SHP77 treated with DMSO at 0.1 percent for 48 hours (cell line): ENCODE measurements at places on chromosomes 11 and 22.

- DNase-seq: no peak
Measured at GRCh38 chr11:115924744-115925567, 420.7 kb upstream of the CADM1 start.

- DNase-seq: no peak
Measured at GRCh38 chr11:134339756-134340155, 8.0 kb downstream of the GLB1L2 start.

DNA sequence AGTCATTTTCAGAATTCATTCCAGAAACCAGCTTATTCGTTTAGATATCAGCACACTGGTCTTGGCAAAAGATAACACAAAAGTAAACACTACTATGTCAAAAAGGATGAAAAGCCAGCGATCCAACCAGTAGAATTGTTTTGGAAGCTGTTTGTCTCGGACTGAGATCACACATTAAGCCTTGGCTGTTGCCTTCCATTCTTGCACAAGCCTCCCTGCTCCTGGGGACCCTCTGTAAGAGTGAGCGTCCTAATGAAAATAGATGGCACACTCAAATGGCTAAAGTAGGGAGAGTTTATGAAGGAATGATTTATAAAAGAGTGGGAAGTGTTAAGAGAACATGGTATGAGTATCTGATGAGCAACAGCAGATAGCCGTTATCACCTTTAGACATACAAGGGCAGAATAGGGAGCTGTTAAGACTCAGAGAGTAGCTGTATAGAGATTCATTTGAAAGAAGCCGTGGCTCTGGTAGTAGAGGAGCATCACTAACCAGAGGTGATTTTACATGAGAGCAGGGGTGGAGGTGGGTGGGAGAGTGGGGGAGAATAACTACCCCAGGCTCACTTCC is 25.2 kb downstream of the PDE3B start:
- DNase-seq: no peak

- no peak for DNase-seq
Measured at GRCh38 chr11:103942646-103943045, 93.8 kb upstream of the DDI1 start.

DNA sequence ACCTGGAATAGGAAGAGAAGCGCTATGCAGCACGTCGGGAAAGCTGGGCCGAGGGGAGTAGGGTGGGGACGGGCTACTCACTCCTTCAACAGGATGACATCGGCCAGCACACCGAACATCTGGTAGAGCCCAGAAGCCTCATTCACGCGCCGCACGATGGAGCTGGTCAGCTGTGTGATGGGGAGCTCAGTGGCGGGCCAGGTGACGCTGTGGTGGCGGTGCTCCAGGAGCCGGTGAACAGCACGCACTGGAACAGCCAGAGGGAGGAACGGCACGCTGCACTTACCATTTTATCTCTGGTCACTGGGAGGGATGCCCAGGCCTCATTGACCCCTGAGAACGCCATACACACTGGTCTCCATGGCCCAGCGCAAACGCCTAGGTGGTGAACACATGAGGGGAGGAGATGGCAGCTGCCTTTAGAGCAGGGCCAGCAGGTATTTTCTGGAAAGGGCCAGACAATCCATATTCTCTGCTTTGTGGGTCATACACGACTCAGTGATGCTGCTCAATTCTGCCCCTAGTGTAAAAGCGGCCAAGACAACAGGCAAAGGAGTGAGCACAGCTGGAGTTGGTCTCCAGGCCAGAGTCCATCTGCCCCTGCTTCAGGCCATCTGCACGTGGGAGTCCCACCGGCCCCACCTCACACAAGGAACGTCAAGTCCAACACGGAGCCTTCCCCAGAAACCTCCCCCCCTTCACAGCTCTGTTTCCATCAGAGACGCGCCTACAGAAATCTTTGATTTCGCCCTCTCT is 8.8 kb downstream of the FOXRED2 start:
- no peak for DNase-seq
